ENCODE measurements at places on chromosomes 4 and X.

DNA sequence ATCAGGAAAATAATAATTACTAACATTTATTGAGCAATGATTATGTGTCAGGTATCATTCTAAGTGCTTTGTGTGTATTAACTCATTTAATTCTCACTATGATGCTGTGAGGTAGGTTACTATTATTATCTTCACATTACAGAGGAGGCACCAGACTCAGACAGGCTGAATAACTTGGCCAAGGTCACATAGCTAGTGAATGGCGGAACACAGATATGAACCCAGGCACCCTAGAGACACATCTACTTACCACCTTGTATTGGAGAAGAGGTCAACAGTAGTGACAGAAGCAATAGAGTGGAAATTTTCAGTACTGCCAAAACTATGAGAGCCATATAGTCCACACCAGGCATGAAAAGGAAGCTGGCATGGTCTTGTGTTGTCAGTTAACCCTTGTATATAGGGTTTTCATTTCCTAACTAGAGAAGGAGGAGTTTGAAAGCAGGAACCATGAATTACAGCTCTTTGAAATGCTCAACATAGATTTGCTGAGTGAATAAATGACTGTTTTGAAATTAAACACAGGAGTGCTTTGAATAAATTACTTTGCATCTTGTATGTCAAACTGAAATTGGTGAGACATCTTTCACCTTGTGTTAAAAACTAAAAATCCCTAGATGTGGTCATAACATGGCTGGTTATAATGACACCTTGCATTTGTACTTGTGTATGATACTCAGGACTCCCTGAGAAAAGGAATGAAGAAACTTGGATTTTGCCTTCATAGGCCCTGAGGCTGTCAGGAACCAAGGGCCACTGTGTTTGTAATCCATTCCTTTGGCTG, 71.8 kb downstream of the RTL9 start:
- no peak for DNase-seq

DNA sequence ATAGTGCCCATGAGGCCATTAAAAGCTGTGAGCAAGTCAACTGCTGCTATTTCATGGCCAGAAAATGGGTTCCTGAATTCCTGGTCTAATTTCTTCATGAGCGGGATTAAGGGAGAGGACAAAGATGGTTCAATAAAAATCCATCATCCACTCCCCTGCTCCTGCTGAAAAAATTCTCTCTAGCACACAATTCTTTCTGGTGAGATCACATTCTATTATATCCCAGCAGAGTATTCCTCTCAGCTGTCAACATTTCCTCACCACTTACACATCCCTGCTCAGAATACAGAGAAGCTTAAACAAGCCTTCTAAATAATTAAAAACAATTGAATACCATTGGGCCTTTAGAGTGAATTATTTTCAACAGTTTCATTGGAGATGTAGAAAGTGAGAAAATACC, 9.5 kb downstream of the CT47C1 start:
- no peak for DNase-seq

- no peak for DNase-seq
These were observed 12.7 kb downstream of the TSR2 start for GRCh38 chrX:54452920-54453319.

GRCh38 chrX:1449036-1449822, 3.5 kb downstream of the ASMTL start:
- DNase-seq: no peak

DNA sequence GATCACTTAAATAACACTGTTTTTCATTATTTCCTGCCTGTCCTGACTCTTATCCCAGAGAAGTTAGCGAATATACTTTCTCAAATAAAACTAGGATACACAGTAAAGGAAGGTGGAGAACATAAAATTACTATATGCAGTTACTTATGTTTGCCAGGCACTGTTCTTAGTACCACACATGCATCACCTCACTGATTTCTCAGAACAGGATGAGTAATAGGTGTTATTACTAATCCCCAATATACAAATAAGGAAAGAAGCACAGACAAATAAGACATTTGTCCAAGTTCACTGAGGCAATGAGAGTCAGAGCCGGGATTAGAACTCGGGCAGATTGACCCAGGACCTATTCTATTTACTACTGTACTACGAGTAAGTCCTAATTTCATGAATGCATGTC, 91.7 kb downstream of the CORIN start:
- DNase-seq: no peak

DNA sequence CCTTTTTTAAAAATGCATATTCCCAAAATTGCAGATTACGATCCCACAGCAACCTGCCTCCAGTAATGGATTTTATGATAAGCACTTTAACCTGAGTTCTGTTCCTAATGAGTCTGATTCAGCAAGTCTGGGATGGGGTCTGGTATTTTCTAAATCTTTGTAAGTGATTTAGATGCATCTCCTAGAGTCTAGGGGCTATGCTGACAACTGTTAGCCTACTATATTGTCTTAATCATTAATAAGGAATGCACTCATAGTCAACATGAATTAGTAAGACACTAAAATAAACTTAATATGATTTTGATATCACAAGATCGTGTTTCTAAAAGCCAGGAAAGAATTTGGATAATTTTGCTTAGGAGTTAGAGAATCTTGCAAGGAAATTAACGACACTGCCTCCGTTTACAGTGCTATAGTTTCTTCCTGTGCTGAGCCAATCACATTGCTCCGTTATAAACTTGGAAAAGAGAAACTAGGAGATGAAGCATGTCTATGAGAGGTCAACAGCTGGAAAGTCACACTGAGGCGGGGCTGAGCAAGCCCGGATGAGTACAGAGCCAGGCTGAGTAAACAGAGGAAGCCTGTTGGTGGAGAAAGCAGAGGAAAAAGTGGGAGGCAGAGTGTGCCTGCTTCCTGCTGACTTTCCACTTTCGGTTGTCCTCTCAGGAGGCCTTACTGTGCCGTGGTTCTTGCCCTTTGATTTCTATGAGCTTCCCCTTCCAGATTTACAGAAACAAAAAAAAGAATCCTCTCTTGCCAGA, 5.4 kb downstream of the SCARB2 start:
- no peak for DNase-seq

DNA sequence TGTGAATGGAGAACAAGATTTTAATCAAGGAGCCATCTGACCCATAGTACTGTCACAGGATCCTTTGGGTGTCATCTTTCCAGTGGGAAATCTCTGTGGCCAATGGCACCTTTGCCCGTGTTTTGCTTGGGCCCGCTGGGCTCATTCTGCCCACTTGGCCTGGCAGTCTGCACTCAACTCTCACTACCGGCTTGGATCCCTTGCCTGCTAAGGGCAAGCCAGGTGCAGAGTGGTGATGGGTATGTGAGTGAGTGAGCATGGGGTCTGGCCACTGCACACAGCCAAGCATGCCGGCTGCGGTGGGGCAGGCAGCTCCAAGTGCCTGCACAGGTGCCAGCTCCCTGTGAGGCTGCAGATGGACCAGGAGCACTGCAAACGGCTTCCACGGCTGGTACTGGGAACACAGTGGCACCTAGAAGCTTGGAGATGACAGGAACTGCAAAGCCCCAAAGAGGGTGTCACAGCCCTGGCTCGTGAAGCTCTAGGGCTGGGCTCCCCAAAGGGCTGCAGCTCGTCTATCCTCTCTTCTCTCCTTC, 454.5 kb downstream of the TMA16 start:
- DNase-seq: no peak

DNA sequence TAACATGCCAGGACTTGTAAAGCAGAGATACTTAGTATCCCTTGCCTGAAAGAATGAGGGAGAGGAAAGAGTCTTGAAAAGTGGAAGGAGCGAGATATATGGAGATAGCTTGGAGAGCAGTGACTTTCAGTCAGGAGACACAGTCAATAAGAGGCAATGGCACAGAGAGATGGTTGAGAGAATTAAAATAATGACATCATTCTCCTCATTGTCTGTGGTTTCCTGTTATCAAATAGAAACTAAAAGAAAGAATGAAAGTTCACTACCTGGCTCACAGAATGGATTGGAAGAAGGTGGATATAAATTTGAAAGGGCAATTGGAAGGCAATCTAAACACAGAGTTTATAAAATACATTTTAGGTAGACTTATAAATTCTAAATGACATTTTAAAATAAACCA, 760.2 kb upstream of the AADAT start:
- no peak for DNase-seq

GRCh38 chr4:5753766-5754528, 42.9 kb downstream of the EVC start:
- DNase-seq: no peak

Data from activated CD4-positive, alpha-beta T cell treated with anti-CD3 and anti-CD28 coated beads for 4 hours (primary cell).